Activated T-cell treated with anti-CD3 and anti-CD28 coated beads, Interleukin-2, amount 50 U/mL, for 48 hours (primary cell): ENCODE measurements at places on chromosomes 5 and 9.

GRCh38 chr9:504921-505740 lies 290.5 kb downstream of the DOCK8 start:
- DNase-seq = peak; percentile 24

GRCh38 chr5:168270476-168270875 lies 21.0 kb upstream of the WWC1 start:
- no peak for DNase-seq

- no peak for DNase-seq
Observed at GRCh38 chr5:133864711-133865110, 103.7 kb downstream of the C5orf15 start.

DNA sequence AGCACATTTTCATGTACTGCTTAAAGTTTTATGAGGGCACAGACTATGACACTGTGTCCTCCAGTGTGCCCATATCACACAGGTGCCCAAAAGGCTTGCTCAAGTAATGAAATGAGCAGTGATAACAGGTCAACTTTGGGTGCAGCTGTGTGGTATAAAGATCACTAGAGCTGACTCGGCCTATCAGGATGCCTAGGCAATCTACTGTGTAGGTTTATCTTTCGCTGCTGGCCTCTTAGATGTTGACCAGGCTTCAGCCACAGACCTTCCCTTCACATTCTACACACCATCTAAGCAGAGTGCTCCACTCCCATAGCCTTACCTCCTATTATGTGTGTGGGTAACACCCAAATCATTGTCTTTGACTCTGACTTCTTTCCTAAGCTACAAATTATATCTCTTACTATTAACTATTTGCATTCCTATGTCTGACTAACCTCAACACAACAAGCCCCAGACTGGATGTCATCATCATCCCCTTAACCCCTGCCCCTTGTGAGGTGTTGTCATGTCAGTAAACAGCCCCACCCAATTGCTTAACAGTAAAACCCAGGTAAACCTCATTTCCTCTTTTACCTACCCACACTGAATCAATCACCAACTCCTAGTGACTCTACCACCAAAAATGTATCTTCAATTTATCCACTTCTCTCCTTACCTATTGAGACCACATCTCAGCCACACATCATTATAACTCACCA lies 2.5 kb downstream of the SREK1IP1 start:
- no peak for DNase-seq

DNA sequence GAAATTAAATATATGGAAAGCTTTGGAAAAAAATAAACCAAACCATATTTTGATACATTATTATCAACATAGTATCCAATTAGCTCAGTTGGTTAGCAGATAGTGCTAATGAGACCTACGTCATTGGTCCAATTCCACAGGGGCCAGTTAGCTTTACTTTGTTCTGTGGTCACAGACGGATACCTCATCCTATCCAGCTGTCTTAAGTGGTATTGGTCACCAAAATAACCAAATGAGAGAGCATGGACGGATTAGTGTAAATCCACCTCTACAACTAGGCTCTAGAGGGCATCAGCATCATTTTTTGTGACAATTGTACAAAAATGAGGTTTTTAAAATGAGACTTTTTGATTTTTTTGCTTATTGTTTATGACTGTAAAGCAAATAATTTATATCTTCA lies 364.2 kb downstream of the KIAA0825 start:
- DNase-seq = no peak

- no peak for DNase-seq
Observed at GRCh38 chr9:1233568-1233967, 183.4 kb downstream of the DMRT2 start.

- peak; percentile 22 for DNase-seq
Observed at GRCh38 chr9:74122661-74123060, 374.5 kb upstream of the RORB start.

- no peak for DNase-seq
Observed at GRCh38 chr9:92438900-92439526, 14.7 kb upstream of the OMD start.

DNA sequence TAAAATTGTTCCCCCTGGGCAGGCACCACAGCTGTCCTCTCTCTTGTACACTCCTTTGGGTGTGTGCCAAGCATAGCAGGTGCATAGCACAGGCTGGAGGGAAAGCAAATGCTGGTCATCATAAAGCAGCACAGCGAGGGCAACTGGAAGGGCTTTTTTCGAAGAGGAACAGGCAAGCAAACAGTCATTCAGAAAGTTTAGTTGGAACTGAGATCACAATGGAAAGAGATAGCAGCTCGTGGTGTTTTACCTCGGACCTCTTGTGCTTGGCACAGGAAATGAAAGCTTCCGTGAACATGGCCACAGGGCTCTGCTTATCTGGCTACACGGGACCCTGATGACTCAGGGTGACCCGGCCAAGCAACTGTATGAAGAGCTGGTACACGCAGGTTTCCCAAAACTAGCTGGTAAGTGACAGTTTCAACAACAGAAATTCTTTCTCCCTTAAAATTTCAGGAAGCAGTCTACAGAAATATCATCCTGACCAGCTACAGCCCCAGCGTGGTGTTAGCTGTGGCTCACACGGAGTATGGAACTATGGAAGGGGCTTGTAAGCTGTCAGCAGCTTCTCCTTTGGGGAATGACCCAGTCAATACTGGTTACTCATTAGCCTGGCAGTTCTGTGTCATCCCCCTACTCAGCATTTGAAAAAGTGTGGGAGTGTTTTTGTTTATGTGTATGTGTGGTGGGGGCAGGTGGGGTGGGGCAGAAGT lies 48.1 kb downstream of the POC5 start:
- DNase-seq = peak; percentile 80

DNA sequence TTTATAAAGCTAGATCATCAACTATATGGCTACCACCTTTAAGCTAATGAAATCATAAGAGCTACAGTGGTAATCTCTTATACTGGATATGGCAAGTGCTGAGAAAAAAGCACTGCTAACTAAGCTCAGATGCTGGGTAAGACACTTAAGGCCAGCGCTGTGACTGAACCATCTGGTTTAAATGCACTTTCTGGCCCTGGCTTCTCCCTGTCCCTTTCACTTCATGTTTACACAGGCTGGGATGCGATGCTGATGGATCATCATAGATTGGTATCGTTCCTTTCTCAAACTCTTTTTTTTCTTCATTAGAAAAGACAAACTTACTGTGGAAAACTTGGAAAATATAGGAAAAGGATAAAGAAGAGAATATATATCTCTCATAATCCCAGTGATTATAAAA lies 52.3 kb downstream of the KIF24 start:
- no peak for DNase-seq

DNA sequence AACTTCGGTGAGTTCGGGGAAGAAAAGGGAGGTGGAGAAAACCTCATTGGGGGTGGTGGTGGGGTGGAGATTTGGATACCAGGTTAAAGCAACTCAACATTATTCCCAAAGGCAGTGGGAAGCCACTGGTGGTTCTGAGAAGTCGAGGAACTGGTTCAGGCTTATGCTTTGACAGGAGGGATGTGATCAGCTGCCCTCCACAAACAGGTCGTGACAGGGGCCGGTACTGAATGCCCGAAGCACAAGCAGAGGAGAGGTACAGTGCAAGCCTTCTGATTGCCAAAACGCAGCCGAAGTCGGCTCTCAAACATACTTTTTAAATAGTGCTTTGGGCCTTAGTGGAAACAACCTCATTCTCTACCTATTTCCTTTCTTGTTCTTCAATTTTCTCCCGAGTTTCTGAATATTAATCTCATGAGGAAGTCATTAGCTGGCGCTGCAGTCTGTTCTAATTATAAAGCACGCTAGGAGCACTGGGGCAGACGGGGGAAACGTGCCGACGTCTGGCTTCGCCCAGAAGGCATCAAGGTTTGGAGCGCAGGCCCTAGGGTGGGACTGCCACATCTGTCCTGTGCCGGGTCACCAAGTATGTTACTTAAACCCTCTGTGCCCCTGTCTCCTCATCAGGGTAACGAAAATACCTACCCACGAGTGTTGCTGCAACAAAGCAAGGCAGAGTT lies 27.3 kb downstream of the SHB start:
- no peak for DNase-seq

DNA sequence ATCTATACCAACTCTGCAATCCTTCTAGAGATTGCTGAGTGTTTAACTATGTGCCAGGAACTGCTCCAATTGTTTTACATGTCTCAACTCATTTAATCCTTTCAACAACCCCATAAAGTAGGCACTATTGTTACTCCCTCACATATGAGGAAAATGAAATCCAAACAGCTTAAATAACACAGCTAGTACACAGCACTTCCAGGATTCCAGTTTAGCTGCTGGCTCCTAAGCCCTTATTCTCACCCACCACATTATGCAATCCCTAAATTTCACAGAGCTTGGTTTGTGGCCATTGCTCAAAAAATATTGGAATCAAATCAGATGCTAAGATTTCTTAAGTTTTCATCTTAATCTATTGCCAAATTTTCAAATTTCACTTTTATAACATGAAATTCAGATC lies 84.9 kb downstream of the PRELID2 start:
- no peak for DNase-seq

- no peak for DNase-seq
Observed at GRCh38 chr5:109990723-109991359, 301.1 kb downstream of the MAN2A1 start.
